Posterior vena cava (tissue), 2 donors: ENCODE measurements at places on chromosomes 7 and 10. TPM values are rescaled to one million over a fixed set of nuclear protein-coding genes. Genes with fewer than 3 reads are reported as not detected.

CFAP46 gene
- total RNA-seq, result 0.81 TPM

PNLIP gene
- total RNA-seq, result not detected

SH2D4B gene
- 0.10 TPM for total RNA-seq

FAM241B gene
- total RNA-seq, result 2.2 TPM

IL15RA gene
- total RNA-seq, result 16.9 TPM

LRRN3 gene
- 0.05 TPM for total RNA-seq

DYNC1I1 gene
- total RNA-seq, result 15.8 TPM

PNLIPRP1 gene
- total RNA-seq, result 1.1 TPM

MAT1A gene
- total RNA-seq, result not detected

PPP1R17 gene
- not detected for total RNA-seq

AASS gene
- 17.7 TPM for total RNA-seq

SMARCD3 gene
- total RNA-seq, result 45.8 TPM

GARIN1A gene
- 3.0 TPM for total RNA-seq

WNT8B gene
- total RNA-seq, result not detected

LRRC4 gene
- total RNA-seq, result 7.3 TPM

SEMA3A gene
- 10.9 TPM for total RNA-seq

ADAMTS14 gene
- 1.0 TPM for total RNA-seq

ASAH2 gene
- total RNA-seq, result 1.9 TPM

WDR86 gene
- 6.2 TPM for total RNA-seq

KAZALD1 gene
- total RNA-seq, result 6.5 TPM

TRIM73 gene
- 2.9 TPM for total RNA-seq
